ENCODE measurements at places on chromosomes 12 and 14.
A peak's percentile ranks its signal among the peaks of the same experiment; 100 is the strongest.

DNA sequence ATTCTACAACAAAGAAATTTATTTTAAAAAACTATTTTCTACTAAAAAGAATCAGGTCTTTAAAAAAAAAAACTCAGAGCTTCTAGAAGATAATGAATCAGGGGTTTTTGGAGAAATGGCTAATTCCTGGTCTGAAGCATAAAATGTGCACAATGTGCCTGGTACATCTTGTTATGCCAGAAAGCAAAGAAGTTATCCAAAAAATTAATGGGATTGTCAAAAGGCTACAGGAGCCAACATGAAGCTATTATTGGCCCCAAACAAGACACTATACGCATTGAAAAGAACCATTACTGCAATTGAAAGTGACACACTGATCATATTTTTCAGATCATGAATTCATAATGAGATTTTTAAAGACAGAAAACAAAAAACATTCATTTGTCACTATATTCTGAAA, 19.3 kb upstream of the TUBA1A start:
- DNase-seq, result no peak

DNA sequence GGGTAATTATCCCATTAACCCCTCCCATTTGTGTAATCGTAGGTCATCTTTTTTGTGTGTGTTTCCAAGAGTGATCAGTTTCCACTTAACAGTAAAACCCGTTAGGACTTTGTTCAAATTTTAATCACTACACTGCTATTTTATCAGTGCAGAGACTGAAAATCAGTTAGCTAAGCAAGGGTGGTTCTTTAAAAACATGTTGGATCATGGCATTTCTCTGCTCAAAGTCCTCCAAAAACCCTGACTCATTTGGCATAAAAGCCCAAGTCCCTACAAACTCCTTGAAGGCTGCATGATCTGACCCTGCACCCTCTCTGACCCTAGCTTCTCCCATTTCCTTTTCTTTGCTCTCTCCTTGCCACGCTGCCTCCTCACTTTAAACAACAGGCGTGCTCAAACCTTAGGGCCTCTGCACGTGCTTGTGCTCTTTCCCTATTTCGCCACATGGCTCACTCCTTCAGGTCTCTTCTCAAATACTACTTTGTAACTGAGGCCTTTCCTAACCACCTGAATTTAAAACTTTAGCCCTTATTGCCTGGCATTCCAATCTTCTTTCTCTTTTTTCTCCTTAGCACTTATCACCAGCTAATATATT, 13.2 kb upstream of the OVCH1 start:
- no peak for DNase-seq

- peak; percentile 6 for DNase-seq
Measured at GRCh38 chr12:642633-643474, 20.4 kb downstream of the NINJ2 start.

DNA sequence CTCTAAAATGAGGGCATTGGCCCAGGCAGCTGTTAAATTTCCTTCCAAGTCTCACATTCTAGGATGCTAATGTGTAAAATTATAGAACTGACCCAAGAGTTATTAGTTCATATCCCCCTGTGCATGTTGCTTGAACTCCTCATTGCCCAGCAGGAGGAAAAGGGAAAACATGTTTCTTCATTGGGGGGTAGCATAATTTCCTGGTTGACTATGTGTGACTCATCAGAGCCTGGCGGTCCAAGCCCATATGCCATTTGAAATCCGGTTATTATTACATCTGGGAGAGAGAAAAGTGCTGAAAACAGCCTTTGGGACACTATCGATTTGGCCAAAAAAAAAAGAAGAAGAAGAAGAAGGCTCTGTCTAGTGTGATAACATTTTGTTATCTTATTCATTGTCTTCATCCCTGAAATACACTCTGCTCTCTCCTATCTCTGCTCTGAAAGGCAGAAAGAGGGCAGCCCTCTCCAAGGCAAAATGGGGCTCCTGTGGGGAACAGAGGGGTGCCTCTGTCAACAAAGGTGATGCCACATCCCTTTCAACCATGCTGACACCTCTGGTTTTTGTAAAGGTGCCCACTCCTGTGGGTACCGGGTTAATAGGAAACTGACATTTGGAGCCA, 114.2 kb downstream of the DAD1 start:
- DNase-seq, result no peak

DNA sequence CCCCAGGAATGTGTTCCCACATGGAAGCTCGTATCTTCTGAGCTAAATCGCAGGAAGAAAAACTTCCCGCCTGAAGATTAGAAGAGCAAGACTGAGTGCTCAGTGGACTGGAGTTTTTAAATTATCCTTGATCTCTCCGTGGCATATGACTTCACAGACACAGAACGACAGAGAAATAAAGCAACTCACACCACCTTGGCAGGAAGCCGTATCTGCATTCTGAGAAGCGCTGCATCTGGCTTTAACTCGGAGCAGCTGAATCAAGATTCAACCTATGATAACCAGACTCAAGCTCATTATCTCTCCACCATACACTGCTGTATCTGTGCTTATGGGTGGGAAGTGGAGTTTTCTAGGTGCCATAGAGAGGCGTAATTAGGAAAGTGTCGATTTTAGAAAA, 1482.7 kb downstream of the AACS start:
- no peak for DNase-seq

GRCh38 chr12:66497008-66497897, 181.6 kb downstream of the GRIP1 start:
- DNase-seq, result no peak

- no peak for DNase-seq
Measured at GRCh38 chr12:13680916-13681315, 300.5 kb downstream of the GRIN2B start.

GRCh38 chr14:51188566-51189185, 51.4 kb upstream of the TMX1 start:
- DNase-seq, result no peak

GRCh38 chr12:19158923-19159322, 29.4 kb downstream of the PLEKHA5 start:
- no peak for DNase-seq

- DNase-seq, result no peak
Measured at GRCh38 chr12:73321319-73321718, 1049.1 kb downstream of the TRHDE start.

GRCh38 chr12:106249411-106250135, 1.8 kb upstream of the CKAP4 start:
- DNase-seq, result no peak

DNA sequence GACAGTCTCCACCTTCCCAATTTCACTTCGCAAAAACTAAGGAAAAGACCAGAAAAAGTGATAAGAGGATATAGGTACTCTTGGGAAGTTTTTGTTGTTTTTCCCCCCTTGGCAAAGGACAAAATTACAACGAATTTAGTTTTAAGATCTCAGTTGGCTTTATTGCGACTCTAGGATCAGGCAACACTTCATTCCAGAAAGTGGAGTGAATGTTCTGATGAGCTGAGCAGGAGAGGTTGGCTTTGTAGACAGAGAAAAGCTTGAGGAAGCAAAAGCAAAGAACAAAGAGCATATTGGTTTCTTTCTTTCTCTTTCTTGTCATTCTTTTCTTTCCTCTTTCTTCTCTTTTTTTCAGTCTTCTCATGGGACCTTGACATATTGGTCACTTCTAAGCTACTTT, 640 bp upstream of the ZFYVE1 start:
- DNase-seq, result no peak
